ENCODE measurements at places on chromosomes 1 and 21.

- no peak for DNase-seq
Observed at GRCh38 chr1:180151508-180151907, 3.2 kb upstream of the QSOX1 start.

- DNase-seq, result no peak
Observed at GRCh38 chr1:147185432-147185831, 13.2 kb upstream of the PRKAB2 start.

GRCh38 chr1:109910963-109911798, 532 bp downstream of the CSF1 start:
- DNase-seq, result no peak

GRCh38 chr1:7507285-7508019, 263.6 kb upstream of the VAMP3 start:
- DNase-seq, result no peak

- no peak for DNase-seq
Observed at GRCh38 chr1:202689493-202690342, 20.5 kb downstream of the SYT2 start.

DNA sequence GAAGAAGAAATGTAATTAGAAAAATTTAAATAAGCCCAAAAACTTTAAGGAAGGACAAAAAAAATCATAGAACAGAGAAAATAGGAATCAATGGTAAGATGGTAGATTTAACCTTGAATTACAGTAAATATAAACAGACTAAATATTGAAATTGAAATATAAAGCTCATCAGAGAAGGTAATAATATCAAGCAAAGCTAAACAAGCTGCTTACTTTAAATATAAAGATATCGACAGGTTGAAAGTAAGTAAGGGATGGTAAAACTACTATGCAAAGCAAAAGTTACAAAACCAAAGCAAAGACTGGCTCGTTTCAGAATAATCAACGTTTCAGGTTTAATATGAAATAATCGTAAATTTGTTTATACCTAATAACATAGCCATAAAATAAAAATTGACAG, 137.0 kb upstream of the KCNJ15 start:
- DNase-seq, result no peak

DNA sequence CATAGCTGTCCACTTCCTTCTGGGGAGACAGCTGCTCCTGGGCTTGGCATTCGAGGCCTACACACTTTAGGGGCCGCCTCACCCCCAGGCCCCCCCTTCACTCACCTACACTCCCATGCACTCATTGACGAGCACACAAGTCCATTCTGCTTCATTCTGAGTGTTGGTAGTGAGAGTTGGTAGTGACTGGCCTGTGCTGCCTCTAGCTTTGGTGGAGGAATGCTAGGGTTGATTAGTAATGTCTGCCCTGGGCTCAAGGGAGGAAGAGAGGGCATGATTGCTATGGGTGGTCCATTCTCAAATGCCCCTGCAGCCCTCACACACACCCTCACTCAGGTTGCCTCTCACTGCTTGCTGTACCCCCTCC, 30.4 kb downstream of the TRIM11 start:
- no peak for DNase-seq

DNA sequence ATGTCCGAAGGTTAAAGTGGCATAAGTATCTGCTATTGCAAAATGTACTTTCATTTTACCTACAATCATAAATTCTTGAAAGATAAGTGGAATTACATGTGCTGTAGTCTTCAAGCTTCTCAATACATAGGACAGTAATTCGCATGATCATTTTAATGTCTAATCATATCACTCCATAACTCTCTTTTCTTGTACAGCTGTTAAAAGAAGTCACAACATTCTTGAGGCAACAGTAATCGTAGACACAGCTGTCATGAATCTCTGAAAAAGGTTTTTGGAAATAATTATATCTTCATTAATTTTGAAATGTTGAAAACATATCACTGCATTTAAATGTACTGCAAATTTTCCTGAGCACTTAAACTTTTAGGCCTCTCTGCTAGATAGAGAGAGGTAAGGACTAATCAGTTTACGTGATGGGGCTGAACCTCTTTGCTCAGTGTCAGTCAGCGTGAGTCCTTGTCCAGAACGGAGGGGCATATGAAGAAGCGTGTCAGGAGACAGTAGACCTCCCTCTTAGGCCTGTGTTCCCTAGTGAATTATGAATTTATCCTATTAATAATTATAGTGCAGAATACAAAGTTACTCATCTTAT, 133.4 kb downstream of the NEK7 start:
- no peak for DNase-seq

- DNase-seq, result no peak
Observed at GRCh38 chr1:62691062-62691844, 3.1 kb upstream of the DOCK7 start.

GRCh38 chr21:45297869-45298268, 10.2 kb upstream of the POFUT2 start:
- DNase-seq, result no peak

DNA sequence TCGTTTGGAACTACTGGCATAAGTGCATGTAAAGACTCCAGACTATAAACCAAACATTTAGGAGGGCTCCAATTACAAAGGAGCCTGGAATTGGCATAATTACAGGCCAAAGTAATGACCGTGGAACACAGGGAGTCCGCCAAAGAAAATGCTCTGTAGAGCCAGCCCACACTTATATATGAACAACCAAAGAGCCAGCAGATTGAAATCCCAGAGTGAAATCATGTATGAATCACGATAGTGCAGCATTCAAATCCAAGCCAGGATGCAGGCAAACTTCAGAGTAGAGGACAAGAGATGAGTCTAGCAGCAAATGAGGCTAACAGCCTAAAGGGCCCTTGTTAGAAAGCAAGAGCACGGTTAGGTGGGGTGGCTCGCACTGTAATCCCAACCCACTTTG, 13.1 kb downstream of the VPS26C start:
- no peak for DNase-seq

DNA sequence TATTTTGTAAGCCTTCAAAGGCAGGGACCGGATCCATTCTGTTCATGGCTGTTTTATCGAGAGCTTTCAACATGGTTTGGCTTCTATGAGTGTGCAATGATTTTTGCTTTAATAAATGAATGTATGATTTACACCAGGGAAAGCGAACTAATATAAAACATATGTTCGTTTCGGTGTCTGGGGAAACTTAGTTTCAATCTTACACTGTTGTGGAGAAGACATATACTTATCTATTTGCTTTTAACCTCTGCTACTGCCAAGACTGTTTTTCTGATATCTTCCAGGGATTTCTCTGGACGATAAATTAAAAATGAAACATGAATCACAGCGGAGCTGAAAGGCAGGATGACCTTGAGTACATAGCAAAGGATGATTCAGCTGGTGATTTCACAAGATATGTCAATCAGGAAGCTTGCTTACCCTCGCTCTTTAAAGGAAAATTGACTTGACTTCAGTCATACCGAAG, 14.7 kb upstream of the CYYR1 start:
- DNase-seq, result no peak

DNA sequence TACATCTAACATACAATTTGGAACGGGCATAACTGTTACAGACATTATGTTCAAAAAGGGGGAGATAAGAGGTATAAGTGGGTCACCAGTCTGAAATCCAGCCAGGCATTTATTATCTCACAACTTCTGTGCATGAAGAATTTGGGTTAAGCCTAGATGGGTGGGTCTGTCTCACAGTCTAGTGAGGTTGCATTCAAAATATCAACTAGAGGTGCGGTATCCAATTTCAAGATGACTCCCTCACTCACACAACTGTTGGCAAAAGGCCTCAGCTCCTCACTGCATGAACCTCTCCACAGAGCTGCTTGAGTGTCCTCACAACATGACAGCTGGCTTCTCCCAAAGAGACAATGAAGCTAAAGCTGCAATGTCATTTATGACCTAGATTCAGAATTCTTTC, 4.7 kb downstream of the AUNIP start:
- DNase-seq, result no peak

DNA sequence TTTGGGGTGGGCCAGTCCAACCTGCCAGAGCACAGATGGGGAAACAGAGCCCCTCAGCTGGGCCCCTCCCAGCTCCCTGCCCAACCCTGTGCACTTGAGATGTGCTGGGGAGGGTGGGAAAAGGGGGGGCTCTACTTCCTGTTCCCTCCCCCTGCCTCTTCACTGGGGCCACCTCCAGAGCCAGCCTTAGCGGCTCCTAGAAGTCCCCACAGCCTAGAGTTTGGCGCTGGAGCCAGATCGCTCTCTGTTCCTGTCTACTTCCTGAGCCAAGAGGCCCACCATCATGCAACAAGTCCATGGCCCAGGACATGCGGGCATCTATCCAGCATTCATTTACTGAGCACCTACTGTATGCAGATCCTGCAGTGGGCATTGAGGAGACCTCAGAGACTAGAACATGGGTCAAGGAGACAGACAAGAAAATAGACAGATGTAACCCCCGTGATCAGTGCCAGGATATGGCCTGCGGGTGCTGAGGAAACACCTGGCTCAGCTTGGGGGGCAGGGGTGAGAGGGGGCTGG, 144.1 kb downstream of the SYF2 start:
- DNase-seq, result no peak

GRCh38 chr1:32774950-32775634, 42.1 kb downstream of the YARS1 start:
- peak; percentile 48 for DNase-seq

GRCh38 chr1:209607102-209607794, 23.7 kb downstream of the CAMK1G start:
- no peak for DNase-seq

DNA sequence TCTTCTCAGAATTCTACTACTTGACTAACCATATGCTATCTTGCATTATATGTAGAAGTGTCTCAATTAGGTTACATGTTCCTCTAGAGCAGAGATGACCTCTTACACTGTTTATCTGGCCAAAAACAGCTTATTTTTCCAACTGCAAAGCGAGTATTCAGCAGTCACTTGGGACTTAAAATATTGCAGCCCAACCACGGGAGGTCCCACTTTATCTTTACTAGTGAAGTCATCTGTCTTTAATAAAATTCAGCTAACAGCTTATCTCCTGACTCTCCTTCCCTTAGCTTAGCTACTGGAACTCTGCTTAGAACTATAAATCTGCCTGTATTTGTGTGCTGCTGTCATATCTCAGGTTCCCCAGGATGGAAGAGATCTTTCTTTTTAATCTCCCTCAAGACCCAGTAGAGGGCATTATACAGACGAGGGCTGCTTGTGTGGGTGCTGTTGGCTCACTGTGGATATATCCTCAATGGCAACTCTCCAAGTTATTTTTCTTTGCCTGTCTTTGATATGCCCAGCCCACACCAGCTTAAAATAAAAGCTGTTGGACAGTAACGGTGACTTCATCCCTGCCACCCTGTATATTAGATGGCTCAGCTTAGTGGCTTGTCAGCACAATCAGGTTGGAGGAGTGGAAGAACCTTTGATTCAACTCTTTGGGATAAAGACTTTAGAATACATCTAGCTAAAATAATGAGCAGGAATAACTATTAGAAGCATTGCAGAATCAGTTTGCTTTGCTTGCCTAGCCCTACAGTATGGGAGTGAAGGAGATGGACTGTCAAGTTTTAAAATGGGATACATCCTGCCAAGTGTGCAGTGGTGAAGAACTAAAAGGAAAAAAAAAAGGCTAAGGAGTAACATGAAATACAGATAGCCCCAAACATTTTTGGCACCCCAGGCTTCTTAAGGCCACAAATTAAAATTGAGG, 9.6 kb downstream of the ENSA start:
- DNase-seq, result no peak

DNA sequence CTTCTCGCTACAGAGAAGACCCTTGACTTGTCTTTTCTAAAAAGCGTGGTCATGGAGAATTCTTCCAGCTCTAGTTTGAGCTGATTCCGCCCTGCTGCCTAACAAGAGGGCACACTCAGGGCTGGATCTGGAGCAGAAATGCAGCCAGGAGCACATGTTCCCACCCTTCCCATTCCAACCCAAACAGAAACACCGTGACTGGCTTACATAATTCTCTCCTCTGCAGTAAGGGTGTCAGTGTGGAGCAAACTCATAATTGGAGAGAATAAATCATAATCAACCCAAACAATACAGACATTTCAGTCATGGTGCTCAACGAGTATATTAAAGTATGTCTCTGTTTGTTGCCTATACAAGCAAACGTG, 34.5 kb downstream of the CTNNBIP1 start:
- no peak for DNase-seq

DNA sequence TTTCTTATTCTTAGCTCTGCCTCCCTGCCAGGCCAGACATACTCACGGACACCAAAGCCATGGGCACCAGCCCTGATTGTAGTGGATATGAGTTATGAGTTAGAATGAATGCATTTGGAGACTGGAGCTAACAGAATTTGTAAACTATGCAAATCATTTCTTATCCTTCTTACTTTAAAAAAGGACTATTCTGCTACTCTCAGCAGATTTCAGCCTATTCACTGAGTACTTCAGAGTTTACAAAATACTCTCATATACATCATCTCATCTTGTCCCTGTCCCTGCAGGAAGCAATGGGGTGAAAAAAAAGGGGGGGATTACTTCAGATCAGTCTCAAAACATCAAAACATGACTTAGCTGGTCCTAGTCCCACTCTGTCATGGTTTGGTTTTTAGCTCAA, 541.4 kb upstream of the PLXNA2 start:
- no peak for DNase-seq

GRCh38 chr1:156590326-156591180, 1.0 kb upstream of the NAXE start:
- no peak for DNase-seq

- DNase-seq, result no peak
Observed at GRCh38 chr1:81547261-81547911, 253.3 kb upstream of the ADGRL2 start.

DNA sequence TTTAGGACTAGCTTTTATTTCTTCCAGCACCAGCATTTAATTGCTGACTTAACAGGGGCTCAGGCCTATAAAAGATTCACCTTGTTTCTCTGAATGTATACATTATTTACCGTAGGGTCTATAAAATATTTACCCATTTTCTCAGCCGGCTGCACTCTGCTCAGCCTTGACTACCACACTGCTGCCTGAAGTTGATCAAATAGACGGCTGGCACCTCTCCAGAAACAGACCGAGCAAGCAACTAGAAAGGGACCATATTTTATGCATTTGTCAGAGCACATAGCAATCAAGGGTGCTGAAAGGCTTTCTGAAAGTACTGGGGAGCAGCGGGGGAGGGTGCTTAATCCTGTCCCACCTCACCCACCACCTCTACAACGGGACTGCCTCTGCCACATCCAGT, 64.7 kb upstream of the FGGY start:
- peak; percentile 61 for DNase-seq

DNA sequence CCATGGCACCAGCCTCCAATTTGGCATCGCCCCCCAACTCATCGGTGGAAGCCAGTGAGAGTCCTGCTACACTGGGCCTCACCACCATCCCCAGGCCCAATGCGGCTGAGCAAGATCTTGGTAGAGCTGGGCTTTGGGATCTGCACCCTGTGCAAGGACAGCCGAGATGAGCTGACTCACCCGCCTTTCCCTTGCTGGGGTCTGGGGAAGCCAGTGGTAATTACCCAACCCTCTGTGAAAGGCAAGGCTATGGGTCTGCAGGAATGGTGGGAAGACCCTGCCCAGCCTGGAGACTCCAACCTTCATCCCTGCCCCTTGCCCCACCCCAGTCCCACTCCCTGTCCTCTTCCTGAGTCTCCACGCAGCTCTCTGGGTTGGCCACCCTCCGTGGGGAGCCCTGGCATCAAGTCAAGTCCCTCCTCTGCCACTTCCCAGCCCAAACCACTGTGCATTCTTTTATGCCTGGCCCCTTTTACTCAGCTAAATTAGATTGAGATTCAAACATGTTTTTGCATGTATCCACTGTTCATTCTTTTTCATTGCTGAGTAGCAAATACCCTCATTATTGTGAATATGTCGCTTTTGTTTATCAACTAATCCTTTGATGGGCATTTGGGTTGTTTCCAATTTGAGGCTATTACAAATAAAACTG, 8.8 kb downstream of the SMCP start:
- no peak for DNase-seq

- DNase-seq, result peak; percentile 65
Observed at GRCh38 chr1:98051065-98051675, 130.3 kb upstream of the DPYD start.

GRCh38 chr1:156511644-156512043, 11.1 kb upstream of the MEF2D start:
- no peak for DNase-seq
